ENCODE measurements at places on chromosomes 3 and 15.

- DNase-seq = no peak
Observed at GRCh38 chr3:193240850-193241706, at the start of gene PLAAT1. TSS of gene PLAAT1 (plus strand) at chr3:193241222. CDS start at chr3:193255651, 14,429 bp downstream.

GRCh38 chr15:81381720-81382119, 7.7 kb upstream of the TMC3 start:
- DNase-seq = no peak

DNA sequence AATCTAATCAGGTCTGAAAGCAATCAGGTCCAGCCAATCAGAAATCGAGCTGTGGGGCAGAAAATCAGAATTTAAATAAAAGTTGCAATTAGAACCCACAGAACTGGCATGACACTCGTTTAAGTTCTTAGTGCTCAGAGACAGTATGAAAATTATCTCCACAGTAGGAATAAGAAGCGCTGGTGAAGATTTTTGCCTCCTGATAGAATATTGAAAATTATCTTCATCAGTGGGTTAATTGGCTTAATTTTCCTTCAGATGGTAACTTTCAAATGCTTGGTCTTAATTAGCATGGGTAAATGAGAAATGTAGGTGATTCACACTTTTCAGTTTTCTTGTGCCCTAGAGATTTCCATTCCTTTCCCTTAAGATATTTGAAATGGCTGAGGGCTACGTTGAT, 109.1 kb upstream of the MDFIC2 start:
- no peak for DNase-seq

DNA sequence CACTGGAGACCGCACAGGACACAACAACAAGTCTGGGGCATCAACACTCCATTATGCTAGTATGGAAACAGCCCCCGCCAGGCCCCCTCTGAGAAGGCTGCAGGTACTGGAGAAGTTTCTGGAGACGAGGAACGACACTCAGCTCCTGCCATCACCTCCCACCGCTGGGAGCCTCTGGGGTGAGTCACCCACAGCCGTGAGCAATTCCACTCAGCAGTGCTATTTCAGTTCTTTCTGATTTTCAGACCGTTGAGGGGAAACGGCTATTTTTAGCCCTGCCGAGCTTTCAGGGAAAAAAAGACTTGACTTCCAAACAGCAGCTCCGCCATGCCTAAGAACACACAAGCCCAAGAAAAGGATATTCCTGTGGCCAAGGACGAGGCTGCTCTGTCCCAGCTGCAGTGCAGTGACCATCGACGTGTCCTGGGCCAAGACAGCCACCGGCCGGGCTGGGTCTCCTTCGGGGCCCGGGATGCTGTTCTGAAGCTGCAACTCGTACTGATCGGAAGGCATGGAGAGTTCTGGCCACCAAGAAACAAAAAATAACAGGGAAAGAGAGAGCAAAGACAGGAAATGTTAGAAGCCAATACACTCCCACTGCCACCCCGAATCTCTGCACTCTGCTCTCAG, 40.8 kb downstream of the NUP210 start:
- DNase-seq = peak; percentile 42

GRCh38 chr3:98812851-98813374, 49.8 kb downstream of the ST3GAL6 start:
- DNase-seq = no peak

DNA sequence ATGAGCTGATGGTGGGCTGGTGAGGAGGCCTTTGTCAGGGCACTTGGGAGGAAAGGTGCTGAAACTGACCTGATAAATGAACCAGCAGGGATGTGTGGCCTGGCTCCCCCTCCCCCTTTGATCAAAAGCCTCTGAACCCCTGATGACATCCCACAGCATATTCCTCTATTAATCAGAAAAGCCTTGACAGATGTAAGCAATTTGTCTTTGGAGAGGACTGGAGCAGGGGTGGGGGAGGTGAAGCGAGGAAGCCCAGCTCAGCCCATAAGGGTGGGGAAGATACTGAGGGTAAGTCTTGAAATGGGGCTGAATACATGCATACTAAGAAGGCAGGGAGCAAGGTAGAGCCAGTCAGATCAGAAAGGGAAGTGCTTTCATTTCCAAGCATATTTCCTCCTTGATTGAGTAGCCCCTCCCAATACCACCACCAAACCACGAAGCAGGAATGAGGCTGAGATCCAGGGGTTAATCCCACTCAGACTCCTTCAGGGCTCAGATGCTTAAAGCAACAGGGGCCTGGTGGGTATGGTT, 34.7 kb upstream of the MRPS22 start:
- no peak for DNase-seq

GRCh38 chr3:50519471-50520089, 16.1 kb upstream of the CACNA2D2 start:
- DNase-seq = no peak

- no peak for DNase-seq
Observed at GRCh38 chr3:194142156-194142910, 6.4 kb downstream of the HES1 start.

DNA sequence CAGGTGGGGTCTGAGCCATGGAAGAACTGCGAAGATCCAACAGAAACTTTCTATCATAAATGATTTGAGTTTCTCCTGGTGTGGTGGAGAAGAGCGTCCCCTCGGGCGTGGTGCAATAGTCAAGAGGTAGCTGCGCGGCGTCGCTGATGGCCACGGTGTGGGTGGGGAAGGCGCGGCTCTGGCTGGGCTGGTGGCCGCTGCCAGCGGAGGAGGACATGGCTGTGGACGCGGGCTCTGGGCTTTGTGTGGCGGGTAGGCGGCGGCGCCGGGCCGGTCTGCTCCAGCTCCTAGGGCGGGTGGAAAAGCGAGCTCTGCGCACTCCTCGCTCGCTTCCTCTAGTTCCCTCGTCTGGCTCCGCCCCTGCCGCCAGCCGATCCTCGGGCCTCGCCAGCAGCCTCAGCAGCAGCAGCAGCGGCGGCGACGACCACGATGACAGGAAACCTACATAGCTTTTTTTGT, 5.9 kb downstream of the STARD9 start:
- no peak for DNase-seq

DNA sequence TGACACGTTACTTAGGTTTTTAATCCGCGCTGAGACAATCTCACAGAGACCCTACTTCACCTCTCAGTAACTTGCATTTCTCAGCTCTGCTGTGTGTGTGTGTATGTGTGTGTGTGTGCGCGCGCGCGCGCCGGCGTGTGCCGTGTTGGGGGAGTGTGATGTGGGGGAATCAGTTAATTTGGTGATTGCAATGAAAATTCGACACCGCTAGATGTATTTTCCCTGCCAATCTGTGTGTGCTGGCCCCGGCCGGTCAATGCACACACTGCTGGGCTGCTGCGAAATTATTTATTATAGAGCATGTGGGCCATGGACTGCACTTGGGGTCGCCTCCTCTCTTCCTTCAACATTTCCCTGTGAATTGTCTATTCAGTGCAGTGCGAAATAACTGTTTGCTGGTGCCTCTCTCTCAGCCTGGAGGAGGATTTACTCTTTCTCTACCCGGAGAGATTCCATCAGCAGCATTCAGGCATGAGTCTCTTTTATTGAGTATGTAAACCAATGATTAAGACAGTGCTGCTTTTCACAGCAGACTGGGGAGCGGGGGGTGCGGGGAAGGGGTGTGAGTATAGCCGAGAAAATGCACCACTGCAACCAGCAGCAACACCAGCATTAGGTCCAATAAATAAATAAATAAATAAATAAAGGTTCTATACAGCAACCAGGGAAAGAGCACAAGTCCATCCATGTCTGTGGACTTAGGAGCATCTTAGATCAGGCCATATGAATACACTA, 2.9 kb downstream of the CADM2 start:
- DNase-seq = no peak

Data from AG04449 (cell line).